ENCODE measurements at places on chromosomes 6 and 20. TPM values are rescaled to one million over a fixed set of nuclear protein-coding genes. Genes with fewer than 3 reads are reported as not detected.

DNA sequence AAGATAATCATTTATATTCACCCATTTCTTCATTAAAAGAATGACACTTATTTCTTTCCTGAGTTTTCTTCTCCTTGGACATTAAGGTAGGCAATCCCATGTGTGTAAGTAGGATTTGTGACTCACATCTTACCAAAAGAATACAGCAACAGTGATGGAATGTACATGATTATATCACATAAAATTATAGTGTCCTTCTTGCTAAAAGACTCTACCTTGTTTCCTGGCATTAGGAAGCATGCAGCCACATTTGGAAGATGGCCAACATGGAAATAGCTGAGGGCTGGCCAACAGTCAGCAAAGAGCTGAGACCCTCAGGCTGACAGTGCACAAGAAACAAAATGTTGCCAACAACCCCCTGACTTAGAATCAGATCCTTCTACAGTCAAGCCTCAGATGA lies 327.9 kb upstream of the MARCKS start:
- H3K36me3 ChIP-seq: no peaks in the 10 kb centered on the region
- H3K27ac ChIP-seq: no peak overlapping the region
- DNase-seq: no peak
- H3K4me3 ChIP-seq: no peak overlapping the region
- H3K4me1 ChIP-seq: peaks cover 21% of the 10 kb centered on the region

- no peak overlapping the region for H3K4me3 ChIP-seq
- H3K4me1 ChIP-seq: no peaks in the 10 kb centered on the region
- no peak for DNase-seq
- no peaks in the 10 kb centered on the region for H3K27me3 ChIP-seq
- no peaks in the 10 kb centered on the region for H3K36me3 ChIP-seq
Measured at GRCh38 chr6:27441001-27441400, 31.9 kb downstream of the ZNF184 start.

ABHD16B gene
- 0.27 TPM for total RNA-seq

MCHR2 gene
- total RNA-seq: not detected

- no peaks in the 10 kb centered on the region for H3K36me3 ChIP-seq
- H3K27me3 ChIP-seq: no peaks in the 10 kb centered on the region
- H3K27ac ChIP-seq: no peak overlapping the region
- H3K4me3 ChIP-seq: no peak overlapping the region
- H3K4me1 ChIP-seq: no peaks in the 10 kb centered on the region
Measured at GRCh38 chr6:95142661-95143335, 434.5 kb upstream of the MANEA start.

DNA sequence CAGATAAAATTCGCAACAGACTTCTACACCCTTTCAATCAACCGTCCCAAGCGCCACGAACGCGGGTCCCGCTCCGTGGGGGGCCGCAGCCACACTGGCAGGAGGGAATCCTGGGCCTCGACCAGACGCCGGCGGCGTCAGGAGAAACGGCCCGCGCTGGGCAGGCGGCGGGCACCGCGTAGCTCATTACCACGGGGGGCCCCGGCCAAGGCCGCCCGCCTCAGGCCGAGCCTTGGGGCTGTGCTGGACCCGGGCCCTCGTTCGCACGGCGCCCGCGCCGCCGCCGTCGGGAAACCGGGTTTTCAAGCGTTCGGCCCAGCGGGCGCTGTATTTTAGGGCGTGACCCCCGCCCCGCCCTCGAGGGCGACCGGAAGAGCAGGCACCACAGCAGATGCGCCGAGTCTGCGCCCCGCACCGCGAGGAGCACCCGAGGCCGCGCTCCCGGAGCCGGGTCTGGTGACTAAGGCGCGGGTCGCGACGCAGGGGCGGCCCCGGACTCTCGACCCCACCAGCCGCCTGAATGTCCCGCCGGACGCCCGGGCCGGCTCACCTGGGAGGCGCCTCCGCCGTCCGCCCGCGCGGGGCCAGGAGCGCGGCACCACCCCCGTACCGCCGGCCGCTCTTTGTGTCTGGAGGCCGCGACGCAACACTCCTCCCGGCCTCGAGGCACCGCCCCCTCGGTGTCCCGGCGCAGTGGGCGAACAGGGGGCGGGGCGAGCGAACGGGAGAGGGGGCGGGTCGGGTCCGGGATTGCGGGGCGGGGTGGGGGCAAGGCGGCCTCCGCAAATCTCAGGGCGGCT lies at the start of gene NINL:
Gene NINL, minus strand, starts transcription at position 627 of the 800 bp plus-strand sequence. CDS start 58,944 bp downstream, outside the sequence.
- H3K27ac ChIP-seq: peak within 1 kb of the TSS; percentile 71
- peak within 1 kb of the TSS; percentile 54 for H3K4me3 ChIP-seq
- peak; percentile 51 for DNase-seq

GRCh38 chr6:166419286-166419685 lies 36.5 kb upstream of the MPC1 start:
- peaks cover 6% of the 10 kb centered on the region for H3K4me1 ChIP-seq
- no peaks in the 10 kb centered on the region for H3K36me3 ChIP-seq
- H3K27ac ChIP-seq: no peak overlapping the region
- DNase-seq: no peak
- no peak overlapping the region for H3K4me3 ChIP-seq
- H3K27me3 ChIP-seq: peaks cover 1% of the 10 kb centered on the region

SLC17A2 gene
- not detected for total RNA-seq

GRCh38 chr6:96760153-96760687 lies 77.1 kb downstream of the GPR63 start:
- H3K27ac ChIP-seq: no peak overlapping the region
- no peaks in the 10 kb centered on the region for H3K27me3 ChIP-seq
- no peak overlapping the region for H3K4me3 ChIP-seq
- no peak for DNase-seq
- H3K36me3 ChIP-seq: no peaks in the 10 kb centered on the region

DNA sequence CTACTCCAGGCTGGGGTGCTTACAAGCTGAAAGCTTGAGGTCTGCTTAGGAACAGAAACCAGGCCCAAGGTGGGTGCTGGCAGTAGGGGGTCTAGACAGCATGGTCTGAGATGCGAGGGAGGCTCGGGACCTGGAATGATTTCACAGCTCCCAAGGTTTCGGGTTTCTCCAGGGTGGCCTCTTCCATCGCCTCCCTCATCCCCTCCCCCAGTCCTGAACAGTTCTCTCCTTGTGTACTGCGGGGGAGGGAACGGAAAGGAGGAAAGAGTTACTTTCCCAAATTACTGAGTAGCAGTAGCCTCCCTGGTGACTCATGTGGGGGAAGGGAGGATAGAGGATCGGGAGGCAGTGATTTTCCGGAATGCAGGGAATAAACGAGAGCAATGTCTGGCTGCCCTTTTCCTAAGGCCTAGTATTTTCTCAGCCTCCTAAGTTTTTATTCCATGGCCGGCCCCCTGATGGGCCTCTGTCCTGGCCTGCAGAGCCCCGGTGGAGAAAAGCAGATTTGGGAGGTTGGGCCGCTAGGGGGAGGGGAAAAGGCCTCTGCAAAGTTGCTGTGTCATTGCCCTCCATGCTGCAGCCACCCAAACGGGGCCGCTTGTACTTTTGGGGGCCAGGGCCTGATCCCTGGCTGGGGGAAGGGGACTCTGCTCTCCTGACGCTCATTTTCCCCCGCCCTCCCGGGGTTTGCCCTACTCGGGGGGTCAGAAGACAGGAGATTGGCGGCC lies 1.5 kb downstream of the BRD2 start:
- no peaks in the 10 kb centered on the region for H3K27me3 ChIP-seq
- peaks cover 10% of the 10 kb centered on the region for H3K36me3 ChIP-seq
- H3K27ac ChIP-seq: peak overlapping the region; percentile 100

DNA sequence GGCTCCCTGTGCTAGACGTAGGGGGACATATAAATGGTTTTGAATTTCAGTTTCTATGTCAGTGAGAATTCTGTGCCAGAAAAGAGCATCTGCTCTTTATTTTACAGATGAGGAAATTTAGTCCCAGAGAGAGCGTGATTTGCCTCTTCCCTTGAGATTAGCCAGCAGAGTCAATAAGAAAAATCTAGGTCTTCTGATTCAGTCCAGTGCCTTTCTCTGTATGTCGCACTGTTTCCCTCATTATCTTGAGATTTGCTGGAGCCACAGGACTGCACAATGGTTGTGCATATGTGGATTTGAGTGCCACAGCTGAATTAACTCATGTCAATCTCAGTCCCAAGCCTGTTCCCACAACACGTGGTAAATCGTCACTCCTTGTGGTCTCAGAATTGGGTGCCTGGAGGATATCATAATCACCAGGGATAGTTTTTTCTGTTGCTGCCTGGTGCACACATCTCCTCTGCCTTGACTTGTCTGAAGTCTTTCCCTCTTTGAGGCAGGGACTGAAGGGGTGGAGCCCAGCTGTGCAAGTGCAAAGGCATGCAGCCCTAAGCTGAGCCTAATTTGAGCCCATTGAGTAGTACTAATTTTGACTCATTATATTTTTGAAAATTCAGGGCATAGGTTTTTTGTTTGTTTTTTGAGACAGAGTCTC lies 276.7 kb downstream of the SOX4 start:
- H3K4me1 ChIP-seq: peaks cover 4% of the 10 kb centered on the region
- H3K36me3 ChIP-seq: no peaks in the 10 kb centered on the region
- H3K27ac ChIP-seq: no peak overlapping the region

- DNase-seq: no peak
- no peaks in the 10 kb centered on the region for H3K27me3 ChIP-seq
- no peak overlapping the region for H3K27ac ChIP-seq
- no peak overlapping the region for H3K4me3 ChIP-seq
- H3K36me3 ChIP-seq: no peaks in the 10 kb centered on the region
Measured at GRCh38 chr20:59178983-59179595, 15.5 kb downstream of the ZNF831 start.

SASH1 gene
- 41.7 TPM for total RNA-seq

DNA sequence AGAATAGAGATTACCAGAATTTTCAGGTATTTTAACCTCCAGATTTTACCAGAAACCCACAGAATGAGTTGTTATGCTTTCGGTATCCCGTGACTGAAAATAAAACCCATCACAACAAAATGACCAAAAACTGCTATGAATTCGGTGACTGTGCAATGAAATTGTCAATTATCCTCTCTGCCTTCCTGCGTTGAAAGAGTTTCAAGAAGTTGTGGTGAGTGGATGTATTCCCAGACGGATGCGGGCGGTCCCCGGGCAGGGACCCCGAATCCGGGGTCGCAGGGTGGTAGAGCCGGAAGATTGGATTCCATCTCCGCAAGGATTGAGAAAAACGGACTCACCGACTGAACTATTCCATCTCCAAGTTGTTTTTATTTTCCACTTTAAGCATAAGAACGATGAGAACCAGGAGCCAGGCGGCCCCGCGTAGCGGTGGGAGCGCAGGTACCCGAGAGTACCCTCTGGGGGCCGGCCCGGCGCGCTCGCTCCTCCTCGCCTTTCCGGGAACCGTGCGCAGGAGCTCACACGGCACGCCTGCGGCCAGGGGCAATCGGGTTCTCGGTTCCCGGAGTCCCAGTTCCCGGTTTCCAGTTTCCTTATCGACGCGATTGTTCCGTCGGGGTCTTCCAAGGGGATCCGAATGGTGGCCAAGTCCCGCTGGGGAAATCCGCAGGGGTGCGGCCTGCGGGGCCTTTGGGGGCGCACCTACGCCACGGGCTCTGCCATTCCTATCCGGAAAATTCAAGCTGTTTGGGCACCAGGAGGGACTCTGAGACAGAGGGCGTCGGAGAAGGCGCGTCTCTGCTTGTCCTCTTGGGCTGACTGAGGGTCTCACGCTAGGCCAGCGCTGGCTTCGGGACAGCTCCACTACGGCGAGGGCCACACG lies 104.9 kb upstream of the PRDM1 start:
- H3K27me3 ChIP-seq: no peaks in the 10 kb centered on the region
- no peaks in the 10 kb centered on the region for H3K36me3 ChIP-seq
- peaks cover 8% of the 10 kb centered on the region for H3K4me1 ChIP-seq

DNA sequence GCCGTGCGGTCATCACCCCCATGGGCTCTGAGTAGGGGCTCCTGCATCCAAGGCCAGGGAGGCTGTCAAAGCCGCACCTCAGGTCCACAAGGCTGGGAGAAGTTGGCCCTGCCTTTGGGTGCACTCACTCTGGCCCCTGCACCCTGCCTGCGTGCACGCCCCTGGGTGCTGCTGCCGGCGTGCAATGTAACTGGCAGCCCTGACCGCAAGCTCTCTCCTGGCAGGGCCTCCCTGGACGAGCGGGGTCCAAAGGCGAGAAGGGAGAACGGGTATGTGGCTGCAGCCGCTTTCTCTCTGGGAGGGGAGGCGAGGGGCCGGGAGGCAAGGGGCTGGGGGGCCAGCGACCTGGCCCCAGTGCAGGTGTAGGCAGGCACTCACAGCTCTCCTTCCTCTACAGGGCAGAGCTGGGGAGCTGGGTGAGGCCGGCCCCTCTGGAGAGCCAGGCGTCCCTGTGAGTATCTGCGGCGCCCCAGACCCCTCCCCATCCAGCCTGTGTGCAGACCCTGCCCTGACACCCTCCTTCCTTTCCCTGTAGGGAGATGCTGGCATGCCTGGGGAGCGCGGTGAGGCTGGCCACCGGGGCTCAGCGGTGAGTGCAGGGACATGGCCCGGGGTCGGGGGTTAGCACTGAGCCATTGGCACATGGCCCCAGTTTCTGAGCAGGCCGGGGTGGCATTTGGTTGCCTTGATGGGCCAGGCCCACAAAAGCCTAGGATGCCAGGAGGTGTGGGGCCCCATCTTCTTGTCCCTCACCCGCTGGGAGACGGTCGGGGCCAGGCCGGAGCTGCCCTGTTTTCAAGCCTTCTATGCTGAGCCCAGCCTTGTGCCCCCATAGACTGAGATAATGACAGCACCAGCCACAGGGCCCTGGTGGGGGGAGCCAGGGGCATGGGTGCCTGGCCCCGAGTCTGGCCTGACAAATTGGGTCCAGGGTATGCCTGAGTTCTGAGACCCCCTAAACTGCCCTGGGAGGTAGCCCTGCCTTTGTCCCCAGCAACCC lies 12.7 kb downstream of the COL9A3 start:
- no peaks in the 10 kb centered on the region for H3K36me3 ChIP-seq
- no peak overlapping the region for H3K4me3 ChIP-seq
- H3K27ac ChIP-seq: no peak overlapping the region

- no peak overlapping the region for H3K4me3 ChIP-seq
- H3K27me3 ChIP-seq: no peaks in the 10 kb centered on the region
- no peak overlapping the region for H3K27ac ChIP-seq
Measured at GRCh38 chr6:167452338-167453081, 127.6 kb downstream of the TTLL2 start.

DNA sequence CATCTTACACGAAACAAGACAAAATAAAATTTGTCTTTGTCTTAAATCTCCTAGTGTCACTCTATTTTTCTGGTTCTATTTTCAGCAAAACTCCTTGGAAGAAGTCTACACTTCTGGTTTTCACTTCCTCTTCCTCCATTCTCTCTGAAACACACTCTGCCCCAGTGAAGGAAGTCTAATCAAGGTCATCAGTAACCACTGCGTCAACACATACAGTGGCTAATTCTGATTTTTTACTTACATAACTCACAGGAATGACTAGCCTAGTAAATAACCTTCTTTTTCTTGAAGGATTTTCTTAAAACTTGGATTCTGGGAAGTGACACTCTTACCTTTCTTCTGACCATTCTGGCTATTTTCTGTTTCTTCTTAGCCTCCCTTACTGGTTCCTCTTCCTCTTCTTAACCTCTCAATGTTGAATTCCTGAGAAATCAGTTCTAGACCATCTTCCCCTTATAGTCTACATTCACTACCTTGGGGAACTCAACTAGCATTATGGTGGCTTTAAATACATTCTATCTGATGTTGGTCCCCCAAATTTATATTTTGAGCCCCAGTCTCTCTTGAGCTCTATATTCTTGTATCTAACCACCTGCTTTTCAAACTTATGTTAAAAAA lies 37.5 kb downstream of the AIG1 start:
- no peaks in the 10 kb centered on the region for H3K4me1 ChIP-seq
- no peak overlapping the region for H3K4me3 ChIP-seq
- no peak overlapping the region for H3K27ac ChIP-seq
- no peaks in the 10 kb centered on the region for H3K27me3 ChIP-seq

ADTRP gene
- total RNA-seq: 5.2 TPM

GRCh38 chr6:112227992-112228391 lies 26.4 kb downstream of the LAMA4 start:
- no peaks in the 10 kb centered on the region for H3K36me3 ChIP-seq
- DNase-seq: no peak
- no peaks in the 10 kb centered on the region for H3K4me1 ChIP-seq
- H3K27ac ChIP-seq: no peak overlapping the region
- H3K4me3 ChIP-seq: no peak overlapping the region
- H3K27me3 ChIP-seq: no peaks in the 10 kb centered on the region

Measured in Caco-2 (cell line).